Activated naive CD4-positive, alpha-beta T cell treated with anti-CD3 and anti-CD28 coated beads, Interleukin-2, amount 50 U/mL, for 72 hours (primary cell): ENCODE measurements at places on chromosomes 5 and 9. TPM values are rescaled to one million over a fixed set of nuclear protein-coding genes. Genes with fewer than 3 reads are reported as not detected.

The TMOD1 gene
- 1.5 TPM for total RNA-seq

The TDRD7 gene
- 5.0 TPM for total RNA-seq

DNA sequence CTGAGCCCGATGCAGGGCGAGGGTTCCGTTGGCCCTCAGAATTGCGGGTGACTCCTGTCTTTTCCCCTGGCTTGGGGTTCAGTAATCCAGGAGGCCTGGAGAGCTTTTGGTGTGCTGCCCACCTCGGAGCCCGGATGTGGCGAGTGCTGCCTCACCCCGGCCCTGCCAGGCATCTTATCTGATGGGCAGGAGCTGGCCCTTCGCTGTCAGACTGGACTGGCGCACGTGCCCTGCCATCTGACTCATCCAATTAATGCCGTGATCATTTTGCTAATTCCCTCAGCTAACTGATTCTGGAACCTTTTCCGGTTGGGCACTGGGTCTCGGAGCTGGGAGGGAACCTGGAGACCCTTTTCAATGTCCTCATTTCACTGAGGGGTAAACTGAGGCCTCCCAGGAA lies 34.6 kb downstream of the RXRA start:
- no peak for DNase-seq

- no peak for DNase-seq
These were observed 935.2 kb upstream of the DMAC1 start for GRCh38 chr9:8734760-8735159.

- no peak for DNase-seq
These were observed 209.0 kb downstream of the ALDH1A1 start for GRCh38 chr9:72743836-72744235.

DNA sequence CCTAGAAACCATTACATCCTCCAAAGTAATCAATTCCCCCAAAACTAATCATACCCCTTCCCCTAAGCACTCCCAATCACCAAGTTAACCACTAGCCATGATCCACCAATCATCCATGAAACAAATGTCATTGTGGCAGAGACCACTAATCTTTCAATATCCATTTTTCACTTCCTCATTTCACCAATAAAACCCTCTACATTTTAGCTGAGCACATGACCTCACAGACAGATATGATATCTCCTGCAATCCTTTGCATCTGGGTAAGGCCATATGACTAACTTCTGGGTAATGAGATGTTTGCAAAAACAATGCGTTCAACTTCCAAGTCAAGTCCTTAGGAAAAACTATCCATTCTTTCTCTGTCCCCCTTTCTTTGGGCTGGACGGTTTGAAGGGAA lies 20.7 kb downstream of the OR2S2 start:
- no peak for DNase-seq

- DNase-seq, result no peak
These were observed 92.0 kb downstream of the OTULIN start for GRCh38 chr5:14756478-14756877.

GRCh38 chr5:169636477-169637084 lies 494 bp upstream of the DOCK2 start:
- DNase-seq, result no peak

- no peak for DNase-seq
These were observed 6.7 kb downstream of the NRARP start for GRCh38 chr9:137295238-137295811.

DNA sequence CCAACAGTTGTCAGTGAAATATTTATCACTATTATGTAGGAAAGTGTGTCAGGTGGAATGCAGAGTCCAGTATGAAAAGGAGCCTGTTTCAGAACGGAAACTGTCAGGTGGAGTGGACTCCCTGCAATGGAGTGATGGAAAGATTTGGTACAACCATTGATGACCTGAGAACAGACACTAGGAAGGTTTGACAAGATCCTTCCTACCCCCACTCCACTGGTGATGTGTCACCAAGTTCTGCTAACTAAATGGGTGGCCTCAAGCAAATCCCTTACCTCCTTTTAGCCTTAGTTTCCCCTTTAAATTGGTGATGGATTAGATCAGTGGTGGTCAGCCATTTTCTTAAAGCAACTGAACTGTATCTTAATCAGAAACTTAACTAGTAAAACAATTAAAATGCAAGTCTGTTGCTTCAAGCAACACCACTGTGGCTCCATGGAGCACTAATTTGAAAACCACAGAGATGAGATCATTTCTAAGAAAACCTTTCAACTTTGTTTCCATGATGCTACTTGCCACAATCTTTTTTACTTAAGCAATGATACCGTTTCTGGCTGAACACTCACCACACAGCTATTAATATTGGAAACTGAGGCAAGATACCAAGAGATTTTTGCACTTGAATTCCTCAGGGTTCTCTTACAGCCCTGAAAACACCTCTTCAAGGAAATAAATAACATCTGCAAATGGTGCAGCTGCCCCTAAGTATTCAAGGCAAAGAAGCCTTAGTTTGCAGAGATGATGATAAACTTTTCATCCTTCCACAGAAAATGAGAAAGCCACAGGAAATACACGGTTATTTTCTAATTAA lies 140.6 kb downstream of the ERCC6L2 start:
- DNase-seq, result no peak

DNA sequence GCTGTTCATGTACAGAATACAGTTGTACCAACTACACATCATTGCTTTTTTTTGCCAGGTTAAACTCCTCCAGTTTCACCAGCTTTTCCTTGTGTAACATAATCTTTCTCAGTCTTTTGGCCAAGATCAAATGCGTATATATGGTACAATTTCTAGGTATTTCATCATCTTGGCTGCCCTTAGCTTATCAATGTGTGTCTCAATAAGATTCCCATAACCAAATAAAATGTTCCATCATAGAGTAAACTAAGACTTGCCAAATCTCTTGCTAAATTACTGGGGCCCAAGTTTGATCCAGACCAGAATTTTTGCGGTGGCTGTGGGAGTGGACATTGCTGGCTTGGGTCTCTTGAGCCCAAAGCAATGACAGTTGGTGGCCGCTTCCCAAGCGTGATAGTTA lies 24.3 kb upstream of the ERBIN start:
- DNase-seq, result no peak

DNA sequence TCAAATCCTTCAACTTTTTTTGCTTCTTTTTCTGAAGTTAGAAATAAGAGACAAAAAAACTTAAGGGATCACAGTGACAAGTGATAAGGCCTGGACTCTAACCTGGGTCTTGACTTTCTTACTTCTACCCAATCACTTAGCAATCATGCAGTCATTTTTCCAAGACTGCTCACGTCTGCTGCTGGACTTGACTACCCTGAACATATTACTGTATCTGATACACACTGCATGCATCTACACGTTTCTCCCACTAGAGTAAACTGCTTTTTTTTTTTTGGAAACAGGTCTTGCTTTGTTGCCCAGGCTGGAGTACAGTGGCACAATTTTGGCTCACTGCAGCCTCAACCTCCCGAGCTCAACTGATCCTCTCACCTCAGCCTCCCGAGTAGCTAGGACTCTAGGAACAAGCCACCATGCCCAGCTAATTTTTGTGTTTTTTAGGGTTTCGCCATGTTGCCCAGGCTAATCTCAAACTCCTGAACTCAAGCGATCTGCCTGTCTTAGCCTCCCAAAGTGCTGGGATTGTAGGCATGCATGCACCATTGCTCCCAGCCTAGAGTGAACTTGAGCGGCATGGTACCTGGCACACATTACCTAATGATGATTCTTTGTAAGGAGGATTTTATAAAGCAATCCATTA lies 7.4 kb downstream of the PLIN2 start:
- no peak for DNase-seq

- DNase-seq, result no peak
These were observed at the start of gene CDX1 for GRCh38 chr5:150166650-150167511. Gene CDX1 (plus strand): TSS chr5:150166778. CDS start chr5:150166877, 99 bp downstream.

DNA sequence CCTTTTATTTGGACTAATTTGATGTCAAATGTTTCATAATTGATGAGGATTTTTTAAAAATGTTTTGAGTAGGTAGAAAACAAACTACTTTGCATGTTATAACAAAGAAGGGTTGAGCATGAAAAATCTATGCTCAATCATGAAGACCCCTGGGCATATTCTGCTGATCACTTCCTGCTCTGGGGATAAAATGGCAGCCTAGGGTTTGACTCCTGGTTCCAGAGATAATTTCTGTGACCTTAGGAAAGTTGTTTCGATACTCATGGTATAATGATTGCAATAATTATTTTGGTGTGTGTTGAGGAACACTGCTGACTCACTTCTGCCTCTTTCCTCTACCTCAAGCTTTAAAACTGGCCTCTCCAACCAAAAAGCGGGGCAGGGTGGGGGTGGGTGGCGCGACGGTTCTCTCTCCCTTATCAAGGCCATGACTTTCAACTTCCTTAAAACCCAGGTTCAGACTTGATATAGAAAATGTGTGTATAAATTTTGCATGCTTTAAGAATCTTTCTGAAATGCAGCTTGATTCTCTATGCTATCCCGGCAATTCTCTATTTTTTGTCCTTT lies 6.0 kb upstream of the PIP5K1B start:
- no peak for DNase-seq
